GM13977 (cell line): ENCODE measurements at places on chromosomes 4 and X.

DNA sequence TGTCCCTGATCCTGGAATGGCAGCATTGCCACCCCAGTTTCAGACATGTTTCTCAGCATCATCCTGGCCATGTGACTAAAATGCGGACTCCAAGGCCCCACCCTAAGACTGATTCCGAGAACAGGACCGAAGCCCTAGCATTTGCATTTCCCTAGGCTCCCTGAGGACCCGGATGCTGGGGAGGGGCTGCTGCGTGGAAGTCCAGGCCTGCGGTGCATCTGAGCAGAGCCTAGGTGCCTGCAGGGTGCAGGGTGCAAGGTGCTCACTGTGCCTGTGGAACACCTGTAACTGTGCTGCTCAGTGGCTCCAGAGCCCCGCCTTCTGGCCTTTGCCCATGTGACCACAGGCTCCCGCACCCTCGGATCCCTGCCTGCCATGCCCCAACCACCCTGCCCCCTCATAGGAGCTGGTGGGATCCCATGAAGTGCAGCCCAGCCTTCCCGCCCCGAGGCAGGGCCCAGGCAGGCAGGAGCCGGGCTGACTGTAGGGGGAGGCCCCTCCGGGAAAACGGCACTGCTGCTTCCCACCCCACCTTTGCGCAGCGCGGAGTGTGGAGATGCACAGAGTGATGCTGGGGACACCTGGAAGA is 14.9 kb downstream of the PNMA6F start:
- DNase-seq, result no peak

DNA sequence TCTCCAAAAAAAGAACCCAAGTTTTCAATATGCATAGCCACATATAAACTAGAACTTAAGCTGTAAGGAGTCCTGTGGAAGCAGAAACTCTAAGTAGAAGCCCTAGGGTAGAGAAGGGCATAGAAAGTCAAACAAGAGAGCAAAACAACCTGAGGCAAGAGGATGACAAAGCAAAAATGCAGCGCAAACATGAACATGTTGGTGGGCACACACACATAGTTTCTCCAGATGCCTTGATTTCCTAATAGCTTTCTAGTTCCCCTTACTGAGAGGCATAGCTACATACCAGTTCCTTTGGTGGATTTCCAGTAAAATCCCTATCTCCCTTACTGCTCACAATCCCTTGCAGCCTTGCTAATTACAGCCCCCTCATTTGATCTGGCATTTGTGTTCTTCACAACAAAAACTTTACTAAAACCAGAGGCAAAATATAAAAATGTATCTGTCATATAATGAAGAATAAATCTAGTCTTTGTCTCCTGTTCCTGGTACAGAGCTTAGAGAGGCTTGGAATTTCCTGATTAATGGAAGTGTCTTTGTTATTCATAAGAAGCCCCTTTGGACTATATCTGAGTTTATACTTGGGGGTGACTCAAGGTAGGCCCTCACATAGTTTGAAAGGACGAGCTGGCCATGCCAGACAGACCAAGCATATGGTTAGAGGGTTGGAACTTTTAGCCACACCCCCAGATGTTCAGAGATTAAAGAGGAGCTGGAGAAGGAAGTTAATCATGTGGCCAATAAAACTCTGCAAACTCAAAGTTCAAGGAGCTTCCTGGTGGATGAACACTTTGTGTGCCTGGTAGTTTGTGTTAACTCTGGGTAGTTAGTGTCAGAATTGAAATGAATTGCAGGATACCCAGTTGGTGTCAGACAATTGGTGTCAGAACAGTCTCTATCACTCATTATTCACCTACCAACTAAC is 52.7 kb upstream of the ZCCHC13 start:
- DNase-seq, result no peak

DNA sequence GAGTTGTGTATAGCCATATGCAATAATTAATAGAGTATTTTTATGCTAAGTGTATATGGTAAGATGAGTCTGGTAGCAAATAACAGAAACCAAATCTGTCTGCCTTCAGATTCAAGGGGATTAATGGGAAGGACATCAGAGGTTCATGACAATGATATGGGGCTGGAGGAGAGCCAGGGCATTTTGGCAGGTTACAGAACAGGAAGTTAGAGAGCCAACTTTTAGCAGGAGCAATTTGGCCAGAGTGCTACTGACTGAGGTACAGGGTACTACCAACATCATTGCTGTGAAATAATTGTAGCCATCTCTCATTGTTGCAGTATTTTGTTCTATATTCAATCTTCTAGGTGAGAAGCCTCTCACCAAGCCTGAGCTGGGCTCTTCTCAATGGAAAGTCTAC is 210.9 kb upstream of the FAM47A start:
- DNase-seq, result no peak

GRCh38 chr4:30619679-30620078 is 100.5 kb upstream of the PCDH7 start:
- DNase-seq, result peak; percentile 12

- no peak for DNase-seq
Observed at GRCh38 chrX:14817571-14817970, 55.3 kb downstream of the FANCB start.

DNA sequence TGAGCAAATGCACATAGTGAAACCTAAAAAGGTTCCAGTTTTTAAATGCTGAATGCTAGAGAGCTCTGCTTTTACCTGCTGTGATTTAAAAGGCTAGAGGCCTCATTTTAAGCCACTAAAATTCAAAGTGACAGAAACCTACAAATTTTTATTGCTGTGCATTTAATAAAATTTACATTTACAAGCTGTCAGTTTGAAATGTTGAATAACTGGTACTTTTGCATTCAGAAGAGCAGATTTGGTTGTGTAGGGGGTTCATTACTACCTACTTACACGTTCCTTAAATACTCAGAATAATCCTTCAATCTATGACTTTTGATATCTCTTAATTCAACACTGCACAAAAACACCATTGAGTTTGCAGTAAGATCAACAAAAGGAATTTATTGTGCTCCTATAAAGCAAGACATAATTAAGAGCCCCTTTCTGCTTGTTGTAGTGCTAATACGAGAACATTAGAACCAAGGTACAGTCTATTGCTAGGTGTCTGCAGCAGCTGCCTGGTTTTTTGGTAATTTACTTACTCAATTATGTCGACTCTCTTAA is 27.9 kb downstream of the NKX3-2 start:
- DNase-seq, result no peak

- no peak for DNase-seq
Observed at GRCh38 chr4:36039026-36039425, 205.3 kb downstream of the ARAP2 start.

DNA sequence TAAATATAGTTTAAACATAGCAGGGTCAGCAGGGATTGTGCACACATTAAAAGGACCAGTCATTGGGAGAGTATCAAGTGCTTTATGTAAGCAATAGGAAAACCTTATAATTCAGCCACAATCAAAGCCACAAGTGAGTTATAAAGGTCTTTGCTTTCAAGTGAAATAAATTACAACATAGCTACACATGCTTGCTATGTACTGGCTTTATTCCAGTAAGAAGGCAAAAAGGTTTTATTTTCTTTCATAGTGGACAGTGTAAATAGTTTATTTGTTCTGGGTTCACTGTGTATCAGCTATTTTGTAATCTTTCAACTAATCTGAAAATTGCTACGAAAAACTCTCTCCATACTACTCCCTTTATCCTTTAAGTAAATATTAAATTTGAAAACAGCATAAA is 691.4 kb downstream of the PCDH7 start:
- no peak for DNase-seq

- DNase-seq, result no peak
Observed at GRCh38 chr4:163344147-163345125, 744 bp downstream of the NPY5R start.

GRCh38 chr4:4899202-4899925 is 39.9 kb downstream of the MSX1 start:
- no peak for DNase-seq

- DNase-seq, result no peak
Observed at GRCh38 chr4:2825740-2826139, 17.9 kb upstream of the ADD1 start.

GRCh38 chr4:5758741-5759140 is 47.7 kb downstream of the EVC start:
- DNase-seq, result no peak

- DNase-seq, result no peak
Observed at GRCh38 chrX:74510401-74510800, 89.1 kb downstream of the SLC16A2 start.

GRCh38 chrX:70421618-70422017 is 1.5 kb upstream of the GDPD2 start:
- DNase-seq, result no peak

DNA sequence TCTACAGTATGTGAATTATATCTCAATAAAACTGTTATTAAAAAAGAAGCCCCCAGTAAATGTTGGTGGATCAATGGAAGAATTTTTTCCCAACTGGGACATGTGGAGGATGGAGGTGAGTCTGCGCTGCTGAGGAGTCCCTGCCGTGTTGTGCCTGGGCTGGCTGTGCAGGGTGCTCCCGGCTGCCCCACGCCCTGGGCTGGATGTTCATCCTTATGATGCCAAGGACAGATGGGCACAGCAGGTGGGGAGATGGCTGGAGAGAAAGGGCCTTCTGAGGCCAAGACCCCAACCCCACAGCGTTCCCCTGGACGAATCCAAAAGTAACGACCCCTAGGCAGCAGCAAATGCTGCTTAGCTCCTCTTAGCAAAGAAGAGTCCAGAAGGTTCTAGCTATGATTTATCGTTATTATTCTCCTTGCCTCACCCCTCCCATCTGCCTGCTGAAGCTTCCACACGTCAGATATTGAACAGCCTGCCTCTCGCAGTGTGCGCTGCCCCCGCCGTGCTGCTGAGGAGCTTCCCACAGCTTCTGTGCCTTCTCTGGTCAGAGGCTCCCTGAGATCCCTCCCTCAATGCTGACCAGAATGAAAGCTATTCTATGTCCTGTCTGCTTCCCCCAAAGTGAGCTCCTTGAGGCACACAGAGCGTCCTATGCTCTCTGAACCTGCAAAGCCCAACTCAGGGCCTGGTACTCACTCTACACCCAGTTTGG is 26.5 kb downstream of the HMX1 start:
- DNase-seq, result no peak

DNA sequence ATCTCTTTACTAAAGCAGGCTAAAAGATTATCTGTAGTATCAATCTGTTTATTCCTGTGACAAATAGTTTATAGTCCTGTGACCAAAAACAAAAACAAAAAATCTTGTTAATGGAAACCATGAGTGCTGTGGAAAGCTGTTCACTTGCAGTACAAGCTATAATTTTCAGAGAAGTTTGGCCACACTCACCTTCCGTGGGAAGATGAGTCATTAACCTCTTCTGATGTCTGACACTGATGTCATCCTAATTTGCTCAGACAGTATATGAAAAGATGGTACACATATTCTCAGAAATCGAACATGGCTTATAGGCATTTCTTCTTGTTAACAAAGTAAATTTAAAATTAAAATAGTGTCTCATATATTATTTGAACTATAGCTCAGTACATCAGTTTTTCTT is 19.9 kb upstream of the ENPP6 start:
- DNase-seq, result no peak
